Fibroblast of lung (primary cell): ENCODE measurements at places on chromosomes 3 and 15.

DNA sequence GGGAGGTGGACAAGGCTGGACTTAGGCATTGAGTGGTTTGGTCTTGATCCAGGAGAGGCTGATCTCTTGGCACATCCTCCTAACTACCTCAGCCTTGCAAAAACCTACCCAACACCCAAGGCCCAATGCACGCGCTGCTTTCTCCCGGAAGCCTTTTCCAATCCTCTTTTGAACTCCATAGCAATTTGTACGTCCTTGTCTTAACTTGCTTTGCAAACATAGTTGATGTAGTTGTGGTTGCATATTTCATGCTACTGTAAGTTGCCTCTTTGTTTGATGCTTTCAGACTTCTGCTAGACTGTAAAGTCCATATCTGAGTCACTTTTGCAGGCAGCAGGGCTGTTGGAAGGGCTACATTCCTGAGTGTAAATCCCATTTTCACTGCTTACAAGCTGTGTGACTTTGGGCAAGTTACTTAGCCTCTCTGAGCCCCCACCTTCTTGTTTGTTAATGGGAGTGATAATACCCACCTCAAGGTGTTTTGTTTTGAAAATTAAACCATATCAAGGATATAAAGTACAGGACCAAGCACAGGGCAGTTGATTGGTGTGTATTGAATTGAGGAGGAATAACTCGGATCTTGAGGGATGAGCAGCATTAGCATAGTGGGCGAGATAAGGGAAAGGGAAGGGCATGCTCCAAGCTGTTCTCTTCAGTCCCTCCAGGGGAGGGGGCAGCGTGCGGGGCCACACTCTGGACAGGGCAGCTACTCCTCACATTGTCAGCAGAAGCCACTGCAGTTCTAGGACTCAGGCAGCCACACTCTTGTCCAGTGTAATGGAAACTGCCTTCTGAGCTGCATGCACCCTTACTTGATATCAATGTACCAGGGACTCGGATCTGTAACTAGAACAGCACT, 28.8 kb downstream of the SIAH2 start:
- no peak for DNase-seq

GRCh38 chr3:33032938-33033337, 64.0 kb downstream of the GLB1 start:
- no peak for DNase-seq

GRCh38 chr3:160346511-160346910, 52.5 kb downstream of the IFT80 start:
- DNase-seq, result no peak

- DNase-seq, result peak; percentile 85
Observed at GRCh38 chr15:47987908-47988532, 132.8 kb upstream of the SLC24A5 start.

- DNase-seq, result peak; percentile 14
Observed at GRCh38 chr15:90774731-90775514, 57.8 kb downstream of the BLM start.

- no peak for DNase-seq
Observed at GRCh38 chr15:81088470-81089013, 45.5 kb upstream of the CFAP161 start.

DNA sequence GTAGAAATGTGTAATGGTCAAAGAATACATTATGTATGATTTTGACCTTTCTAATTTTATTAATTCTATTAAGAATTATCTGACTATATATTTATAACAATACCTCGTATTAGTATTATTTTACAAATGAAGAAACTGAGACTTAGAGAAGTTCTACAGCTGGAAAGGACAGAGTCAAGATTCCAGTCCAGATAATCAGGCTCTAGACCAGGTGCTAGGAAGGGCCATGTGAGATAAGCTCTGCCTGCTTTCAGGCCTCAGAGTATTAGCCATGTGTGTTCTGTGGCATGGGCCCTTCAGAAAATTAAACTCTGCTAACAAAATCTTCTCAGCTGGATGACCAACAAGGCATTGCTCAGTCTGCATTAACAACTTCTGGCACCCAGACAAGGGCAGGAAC, 87.5 kb downstream of the CD200R1L start:
- DNase-seq, result no peak

DNA sequence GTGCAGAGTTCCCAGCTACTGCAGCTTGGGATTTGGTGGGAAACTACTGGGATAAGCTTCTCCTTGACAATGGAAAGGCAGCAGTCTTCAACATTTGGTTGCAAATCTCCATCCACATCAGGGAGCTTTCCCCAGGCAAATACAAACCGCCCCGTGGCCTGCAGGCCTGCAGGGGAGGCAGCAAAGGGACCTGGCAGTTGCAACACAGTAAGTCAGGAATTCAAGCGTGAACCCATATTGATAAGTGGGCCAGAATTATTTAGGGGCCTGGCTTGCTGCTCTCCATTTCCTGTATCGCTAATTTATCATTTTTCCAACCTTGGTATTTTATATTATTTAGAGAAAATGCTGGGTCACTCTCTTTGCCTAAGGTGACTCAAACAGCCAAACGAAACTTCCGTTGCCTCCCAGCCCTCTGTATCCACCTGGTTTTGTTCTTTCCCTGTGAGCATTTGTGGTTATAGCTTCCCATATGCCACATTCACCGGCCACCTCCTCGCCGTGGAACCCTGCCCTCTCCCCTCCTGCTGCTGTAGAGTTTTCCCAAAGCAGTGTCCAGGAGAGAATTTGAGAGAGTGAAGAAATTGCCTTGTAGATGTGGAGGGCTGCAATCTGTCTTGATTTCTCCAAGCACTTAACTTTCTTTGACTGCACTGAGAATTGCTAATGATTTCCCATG, 34.8 kb downstream of the B3GALNT1 start:
- DNase-seq, result no peak

DNA sequence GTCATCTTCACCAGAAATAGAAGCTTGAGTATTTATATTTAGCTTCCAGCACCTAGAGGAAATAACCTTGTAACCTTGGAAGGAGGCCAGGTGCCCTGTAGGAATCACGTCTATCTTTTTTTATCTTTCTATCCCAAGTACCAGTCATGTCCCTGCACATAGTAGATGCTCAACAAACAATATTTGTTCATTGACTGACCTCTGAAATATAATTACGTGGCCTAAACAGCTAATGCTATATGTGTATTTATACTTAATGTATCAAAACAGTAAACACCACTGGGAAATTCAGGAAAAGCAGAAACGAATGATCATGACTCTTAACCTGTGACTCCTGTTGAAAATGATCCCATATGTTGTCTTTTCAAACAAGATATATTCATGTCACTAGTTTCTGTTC, 97.9 kb upstream of the ADAMTSL3 start:
- DNase-seq, result no peak

DNA sequence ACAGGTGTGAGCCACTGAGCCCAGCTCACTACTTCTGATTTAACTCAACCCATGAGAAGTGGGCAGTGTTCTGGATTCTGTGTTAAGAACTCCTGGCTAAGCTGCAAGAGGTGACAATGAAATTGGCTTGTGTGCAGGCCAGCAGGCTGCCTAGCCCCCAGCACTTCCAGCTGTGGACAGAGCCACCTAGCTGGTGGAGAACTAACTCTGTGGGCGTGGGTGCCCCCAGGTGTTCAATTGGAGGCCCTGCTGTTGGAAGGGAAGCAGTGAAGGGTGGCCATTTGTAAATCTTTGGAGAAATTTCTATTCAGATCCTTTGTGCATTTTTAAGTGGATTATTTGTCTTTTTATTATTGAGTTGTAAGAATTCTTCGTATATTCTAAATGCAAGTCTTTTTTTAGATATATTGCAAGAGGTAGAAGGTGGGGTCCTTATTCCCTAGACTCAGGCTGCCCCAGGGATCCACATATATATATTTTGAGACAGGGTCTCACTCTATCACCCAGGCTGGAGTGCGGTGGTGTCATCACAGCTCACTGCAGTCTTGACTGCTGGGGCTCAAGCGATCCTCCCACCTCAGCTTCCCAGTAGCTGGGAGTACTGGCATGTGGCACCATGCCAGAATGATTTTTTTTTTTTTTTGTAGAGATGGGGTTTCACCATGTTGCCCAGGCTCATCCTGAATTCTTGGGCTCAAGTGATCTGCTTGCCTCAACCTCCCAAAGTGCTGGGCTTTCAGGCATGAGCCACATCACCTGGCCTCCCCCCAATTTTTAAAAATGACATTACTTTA, 7.2 kb upstream of the SCAMP5 start:
- DNase-seq, result peak; percentile 16

- DNase-seq, result no peak
Observed at GRCh38 chr15:39031596-39031995, 467.0 kb upstream of the RASGRP1 start.

DNA sequence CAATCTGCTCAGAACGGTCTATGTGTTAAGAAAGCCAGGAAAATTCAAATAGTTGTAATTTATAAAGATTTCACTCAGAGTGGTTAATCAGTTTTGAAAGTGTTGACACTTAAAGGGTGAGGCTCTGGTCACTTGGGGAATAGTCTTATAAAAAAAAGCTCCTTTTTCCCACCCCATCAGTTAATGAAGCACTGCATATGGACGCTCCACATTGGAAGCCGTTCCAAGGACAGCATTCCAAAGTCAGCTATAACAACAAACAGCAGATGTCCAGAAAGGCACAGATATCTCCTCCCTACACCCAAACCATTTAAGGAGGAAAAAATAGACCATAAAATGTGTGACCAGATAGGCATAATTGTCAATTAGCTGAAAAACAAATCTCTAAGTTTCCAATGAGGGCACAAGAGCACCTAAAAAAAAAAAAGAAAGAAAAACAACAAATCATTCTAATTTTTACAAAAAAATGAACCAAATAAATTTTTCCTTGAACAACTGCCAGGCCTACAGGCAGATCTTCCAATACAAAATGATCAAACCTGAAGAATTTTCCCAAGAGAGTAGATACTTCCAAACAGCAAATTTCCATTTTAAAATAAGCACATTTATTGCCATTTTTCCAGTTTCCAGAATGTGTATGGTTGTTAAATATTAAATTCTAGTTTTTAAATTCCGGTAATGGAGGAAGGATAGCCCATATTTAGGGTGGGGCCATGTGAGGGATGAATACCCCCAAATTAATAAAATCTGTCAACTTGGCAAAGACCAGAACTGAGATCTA, 198.3 kb downstream of the ERC2 start:
- DNase-seq, result peak; percentile 21

GRCh38 chr3:177051411-177051810, 145.9 kb downstream of the TBL1XR1 start:
- DNase-seq, result peak; percentile 36

DNA sequence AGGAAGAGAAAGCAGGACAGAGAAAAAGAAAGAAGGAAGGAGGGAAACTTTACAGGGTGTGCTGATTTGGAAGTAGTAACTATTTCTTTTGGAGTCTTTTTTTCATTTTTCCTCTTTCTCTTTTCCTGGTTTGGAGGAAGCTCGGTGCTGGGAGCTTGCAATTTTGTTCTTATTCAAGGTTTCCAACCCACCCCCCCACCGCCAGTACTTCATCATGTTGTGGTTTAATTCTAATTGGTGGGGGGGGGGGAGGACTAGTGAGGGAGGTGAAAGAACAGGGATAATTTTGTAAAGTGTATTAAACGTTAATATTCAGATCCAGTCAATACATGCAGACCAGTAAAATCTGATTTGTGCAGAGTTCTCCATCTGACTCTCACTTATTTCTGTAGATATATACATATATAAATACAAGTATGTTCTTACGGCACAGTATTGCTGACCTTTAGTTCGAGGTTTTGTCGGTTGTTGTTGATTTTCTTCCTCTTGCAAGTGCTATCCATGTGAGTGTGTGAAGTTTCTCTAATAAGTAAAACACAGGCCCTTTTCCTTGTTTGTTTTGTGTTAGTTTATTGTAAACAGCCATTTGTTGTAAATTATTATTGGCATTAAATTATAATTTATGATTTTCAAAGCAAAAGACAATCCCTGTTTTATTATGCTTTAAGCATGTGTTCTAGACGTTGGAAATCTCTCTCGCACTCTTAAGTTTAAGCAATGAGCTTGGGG, 9.3 kb downstream of the NR2F2 start:
- DNase-seq, result peak; percentile 60

DNA sequence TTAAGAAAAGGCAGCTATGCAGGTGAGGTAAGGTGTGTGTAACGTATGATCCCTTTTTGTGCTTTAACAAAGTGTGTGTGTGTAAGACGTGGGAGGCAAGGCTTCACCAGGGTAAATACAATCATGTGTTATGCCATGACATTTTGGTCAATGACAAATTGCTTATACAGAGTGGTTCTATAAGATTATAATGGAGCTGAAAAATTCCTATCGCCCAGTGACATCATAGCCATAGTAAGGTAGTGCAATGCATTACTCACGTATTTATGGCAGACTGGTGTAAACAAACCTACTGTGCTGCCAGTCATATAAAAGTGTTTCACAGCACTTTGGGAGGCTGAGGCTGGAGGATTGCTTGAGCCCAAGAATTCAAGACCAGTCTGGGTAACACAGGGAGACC, 60.2 kb upstream of the LCTL start:
- no peak for DNase-seq

DNA sequence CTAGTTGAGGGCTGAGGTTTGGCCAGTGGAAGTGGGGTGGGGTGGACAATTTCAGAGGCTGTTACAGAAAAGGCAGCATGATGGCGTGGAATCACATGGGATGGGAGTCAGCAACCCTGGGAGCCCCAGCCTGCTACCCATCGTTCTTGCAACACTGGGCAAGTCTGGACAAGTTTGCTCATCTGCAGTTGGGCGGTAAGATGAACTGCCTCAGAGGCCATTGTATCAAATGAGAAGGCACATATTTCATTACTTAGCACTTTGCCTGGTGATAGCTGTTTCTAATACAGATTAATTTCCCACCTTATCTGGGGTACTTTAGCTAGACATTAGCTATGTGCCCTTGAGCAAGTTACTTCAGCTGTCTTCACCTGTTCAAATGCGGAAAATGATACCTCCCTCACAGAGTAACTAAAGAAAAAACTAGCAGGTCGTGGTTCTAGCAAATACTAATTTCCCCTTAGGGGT, 248.9 kb downstream of the THSD4 start:
- no peak for DNase-seq

DNA sequence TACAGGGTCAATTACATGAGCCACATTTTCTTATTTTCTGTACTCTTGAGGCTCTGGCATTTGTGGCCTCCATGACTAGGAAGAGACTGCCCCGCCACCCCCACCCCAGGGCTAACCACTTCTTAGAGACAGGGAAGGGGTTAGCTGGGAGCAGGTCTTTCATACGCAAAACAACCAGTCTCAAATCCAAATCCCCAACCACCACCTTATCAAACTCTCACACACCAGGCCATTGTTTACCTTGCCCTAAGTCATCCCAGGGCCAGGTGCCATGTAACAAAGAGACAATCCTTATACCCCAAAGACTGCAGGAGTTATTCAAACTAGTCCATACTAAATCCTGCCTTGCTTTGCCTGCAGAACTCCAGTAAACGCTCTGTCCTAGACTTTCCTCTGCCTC, 77.8 kb downstream of the B3GNT5 start:
- DNase-seq, result no peak

DNA sequence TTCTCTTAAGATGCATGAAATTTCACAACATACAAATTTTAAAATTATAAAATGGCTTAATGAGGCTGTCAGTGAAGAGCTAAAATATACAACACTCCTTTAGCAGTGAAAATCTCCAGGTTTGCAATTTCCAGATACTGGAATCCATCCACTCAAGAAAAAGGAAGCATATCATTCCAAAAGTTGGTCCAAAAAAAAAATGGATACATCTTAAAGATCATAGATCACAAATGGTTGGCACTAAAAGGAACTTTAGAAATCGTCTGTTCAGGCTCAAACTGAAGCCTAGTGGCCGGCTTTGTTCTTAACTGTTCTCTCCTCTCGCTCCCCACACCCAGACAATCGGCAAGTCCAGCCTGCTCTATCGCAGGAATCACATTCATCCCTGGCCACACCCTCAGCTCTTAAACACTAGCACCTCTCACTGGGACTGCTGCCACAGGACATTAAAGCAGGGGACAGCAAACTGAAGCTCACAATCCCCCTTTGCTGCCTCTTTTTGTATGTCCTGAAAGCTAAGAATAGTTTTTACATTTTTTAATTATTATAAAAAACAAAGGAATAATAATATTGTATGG, 130.3 kb upstream of the CDIN1 start:
- DNase-seq, result peak; percentile 10
